Left renal cortex interstitium (tissue), 4 donors: ENCODE measurements at places on chromosomes 11 and 22. TPM values are rescaled to one million over a fixed set of nuclear protein-coding genes. Genes with fewer than 3 reads are reported as not detected.

Gene TIMM10B
- polyA plus RNA-seq: 38.5 TPM

Gene MYH9
- polyA plus RNA-seq: 306 TPM

DNA sequence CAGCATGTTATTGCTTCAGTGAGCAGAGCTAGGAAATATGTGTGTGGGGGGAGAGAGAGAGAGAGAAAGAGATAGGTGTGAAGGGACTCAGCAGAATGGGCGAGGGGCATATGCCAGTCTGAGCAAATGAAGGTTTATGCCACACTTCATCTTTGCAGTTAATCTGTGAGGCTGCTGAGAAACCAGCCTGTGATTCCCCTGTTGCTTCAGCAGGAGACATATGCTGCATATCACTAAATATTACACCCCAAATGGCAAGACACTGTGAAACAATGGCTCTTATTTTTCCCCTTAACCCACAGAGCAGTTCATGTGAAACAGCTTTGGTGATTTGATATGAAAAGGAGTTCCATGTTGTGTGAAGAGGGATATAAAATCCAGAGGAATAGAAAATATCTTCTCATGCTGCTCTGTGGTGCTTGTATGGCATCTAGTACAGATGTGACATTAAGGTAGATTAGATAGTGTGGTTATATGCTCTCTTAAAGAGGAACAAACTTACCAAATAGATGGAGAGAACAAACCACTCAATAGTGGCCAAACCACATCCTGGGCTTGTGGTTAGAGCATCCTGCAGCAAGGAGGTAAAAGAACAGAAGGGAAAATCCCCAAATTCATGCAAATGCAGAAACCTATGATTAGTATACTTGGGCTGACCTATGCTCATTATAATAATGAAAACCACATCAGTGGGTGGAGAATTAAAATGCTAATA, 864.2 kb downstream of the FAM181B start:
- no peak for DNase-seq

GRCh38 chr11:105057432-105057831, 12.3 kb upstream of the CARD16 start:
- no peak for DNase-seq

DNA sequence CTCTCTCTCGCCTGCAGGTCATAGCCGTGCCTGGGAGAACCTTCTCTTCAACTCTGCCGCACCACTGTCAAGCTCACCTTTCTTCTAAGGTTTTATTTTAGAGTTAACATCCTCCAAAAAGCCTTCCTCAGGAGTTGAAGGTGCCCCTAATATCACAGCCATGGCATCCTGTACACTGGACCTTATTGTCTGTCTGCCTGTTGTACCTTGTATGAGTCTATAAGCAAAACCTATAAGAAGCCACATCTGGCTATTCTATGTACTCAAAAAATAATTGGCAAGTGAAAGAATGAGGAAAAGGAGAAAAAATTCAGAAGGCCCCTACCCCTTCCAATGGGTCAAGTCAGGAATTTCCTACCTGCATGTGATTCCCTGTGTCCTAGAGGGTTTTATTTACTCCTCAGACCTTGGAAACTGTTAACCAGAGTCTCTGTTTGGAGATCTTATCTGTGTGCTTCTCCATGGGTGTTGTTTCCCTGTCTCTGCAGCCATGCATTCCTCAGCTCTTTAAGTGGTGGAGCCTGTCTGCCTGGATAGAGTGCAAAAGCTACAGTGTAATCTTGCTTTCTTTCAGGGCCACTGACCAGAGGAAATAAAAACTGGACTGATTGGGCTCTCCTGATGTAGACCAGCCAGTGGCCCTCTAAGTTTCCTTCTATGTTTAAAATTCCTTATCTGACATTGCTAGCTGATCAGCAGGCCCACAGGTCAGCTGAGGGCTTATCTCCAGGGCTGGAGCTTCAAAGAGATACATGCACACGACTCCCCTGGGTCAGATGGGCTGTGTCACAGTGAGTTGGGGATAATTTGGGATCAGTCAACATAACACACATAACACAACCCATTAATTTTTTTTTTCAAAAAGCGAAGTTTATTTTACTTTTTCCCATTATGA, 37.6 kb upstream of the TMEM135 start:
- DNase-seq: no peak

DNA sequence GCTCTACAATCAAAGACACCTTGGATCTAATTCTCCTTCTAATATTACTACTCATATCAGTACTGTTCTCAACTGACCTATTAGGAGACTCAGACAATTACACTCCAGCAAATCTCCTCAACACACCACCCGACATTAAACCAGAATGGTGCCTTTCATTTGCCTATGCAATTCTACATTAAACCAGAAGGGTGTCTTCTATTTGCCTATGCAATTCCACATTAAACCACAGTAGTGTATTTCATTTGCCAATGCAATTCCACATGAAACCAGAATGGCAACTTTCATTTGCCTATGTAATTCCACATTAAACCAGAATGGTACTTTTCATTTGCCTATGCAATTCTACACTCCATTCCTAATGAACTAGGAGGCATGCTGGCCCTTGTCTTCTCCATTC, 15.3 kb upstream of the APOL3 start:
- DNase-seq: no peak

- DNase-seq: no peak
These were observed 390.6 kb upstream of the ANO3 start for GRCh38 chr11:25941353-25941752.

DNA sequence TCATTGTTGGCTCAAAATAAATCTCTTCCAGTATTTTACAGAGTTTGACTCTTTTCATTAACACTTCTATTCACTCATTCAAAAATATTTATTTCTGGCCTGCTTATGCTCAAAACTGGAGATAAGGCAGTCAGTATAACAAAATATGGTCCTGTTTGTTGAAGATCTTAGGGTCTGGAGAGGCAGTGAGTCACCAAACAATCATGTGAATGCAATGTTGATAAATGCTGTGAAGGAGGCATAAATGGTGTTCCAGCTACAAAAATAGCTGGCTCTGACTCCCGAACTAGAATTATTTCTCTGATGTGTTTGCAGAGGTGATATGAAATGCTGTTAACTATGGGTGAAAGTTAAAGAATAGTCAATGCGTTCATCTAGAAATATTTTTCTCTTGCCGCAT, 390.6 kb downstream of the AASDHPPT start:
- DNase-seq: no peak

- DNase-seq: no peak
These were observed 407.9 kb downstream of the MIAT start for GRCh38 chr22:27065279-27065678.

DNA sequence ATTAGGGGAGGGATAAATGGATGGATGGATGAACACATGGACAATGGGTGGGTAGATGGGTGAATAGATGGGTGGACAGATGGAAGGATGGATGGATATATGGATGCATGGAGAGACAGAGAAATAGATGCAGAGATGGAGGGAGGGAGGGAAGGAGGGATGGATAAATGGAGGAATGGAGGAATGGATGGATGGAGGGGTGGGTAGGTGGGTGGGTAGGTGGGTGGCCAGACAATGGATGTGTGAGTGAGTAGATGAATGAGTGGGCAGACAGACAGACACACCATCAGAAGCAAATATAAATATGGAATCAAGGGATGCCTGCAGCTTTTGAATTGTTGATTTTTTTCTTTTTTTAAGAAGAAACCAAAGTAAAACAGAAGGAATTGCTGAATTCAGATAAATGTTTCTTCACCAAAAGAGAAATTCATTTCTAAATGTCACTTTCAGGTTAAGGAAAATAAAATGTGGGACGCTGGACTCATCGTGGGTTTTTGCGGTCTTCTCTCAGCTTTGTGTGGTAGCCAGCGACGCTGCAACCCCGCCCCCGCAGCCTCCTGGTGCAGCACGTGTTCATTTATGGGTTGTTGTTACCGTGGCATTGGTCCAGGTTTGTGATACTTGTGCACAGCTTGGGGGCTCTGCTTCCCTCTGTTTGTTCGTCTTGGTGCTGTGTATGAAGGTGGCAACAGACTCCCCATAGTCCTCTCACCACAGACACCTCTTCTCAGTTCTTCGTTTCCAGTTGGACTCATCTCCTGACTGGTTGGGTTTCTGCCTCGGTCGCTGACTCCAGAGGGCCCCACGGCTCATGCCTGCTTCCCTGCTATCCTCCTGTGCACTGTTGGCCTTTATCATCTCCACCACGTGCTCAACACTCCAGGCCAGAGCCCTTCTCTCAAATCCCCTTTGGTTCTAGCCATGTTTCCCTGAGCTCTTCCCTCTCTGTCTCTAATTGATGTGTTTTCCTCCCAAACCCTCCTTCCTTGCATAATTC, 76.4 kb downstream of the CDKN1C start:
- DNase-seq: no peak

DNA sequence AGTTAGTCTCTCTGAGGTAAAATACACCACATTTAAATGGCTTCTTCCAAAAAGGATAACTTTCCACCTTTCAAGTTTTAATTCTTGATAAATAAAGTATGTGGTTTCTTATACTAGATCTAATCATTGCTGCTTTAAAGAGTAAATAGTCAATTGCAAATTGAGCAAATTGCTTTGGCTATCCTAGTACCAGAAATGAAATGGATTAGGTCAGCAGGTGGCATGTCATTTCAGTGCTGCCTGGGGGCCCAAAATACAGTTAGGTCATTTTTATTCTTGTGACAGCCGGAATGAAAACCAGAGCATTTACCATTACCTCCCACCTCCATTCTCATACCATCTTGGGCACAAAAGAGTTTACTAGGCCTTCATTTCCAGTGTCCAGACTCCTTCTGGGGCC, 70.2 kb downstream of the PHF21A start:
- DNase-seq: no peak

GRCh38 chr11:82826526-82826925, 73.7 kb downstream of the PRCP start:
- no peak for DNase-seq

GRCh38 chr11:72226701-72227100, 2.1 kb downstream of the INPPL1 start:
- DNase-seq: no peak

DNA sequence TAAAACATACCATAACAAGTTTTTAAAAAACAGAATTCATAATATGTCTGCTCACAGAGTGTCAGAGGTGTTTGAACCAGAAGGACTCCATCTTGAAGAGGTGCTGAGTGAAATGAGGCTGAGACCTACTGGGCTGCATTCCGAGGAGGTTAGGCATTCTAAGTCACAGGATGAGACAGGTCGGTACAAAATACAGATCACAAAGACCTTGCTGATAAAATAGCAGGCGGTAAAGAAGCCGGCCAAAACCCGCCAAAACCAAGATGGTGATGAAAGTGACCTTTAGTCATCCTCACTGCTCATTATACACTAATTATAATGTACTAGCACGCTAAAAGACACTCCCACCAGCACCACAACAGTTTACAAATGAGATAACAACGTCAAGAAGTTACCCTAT, 116.4 kb downstream of the ARHGAP32 start:
- DNase-seq: no peak

DNA sequence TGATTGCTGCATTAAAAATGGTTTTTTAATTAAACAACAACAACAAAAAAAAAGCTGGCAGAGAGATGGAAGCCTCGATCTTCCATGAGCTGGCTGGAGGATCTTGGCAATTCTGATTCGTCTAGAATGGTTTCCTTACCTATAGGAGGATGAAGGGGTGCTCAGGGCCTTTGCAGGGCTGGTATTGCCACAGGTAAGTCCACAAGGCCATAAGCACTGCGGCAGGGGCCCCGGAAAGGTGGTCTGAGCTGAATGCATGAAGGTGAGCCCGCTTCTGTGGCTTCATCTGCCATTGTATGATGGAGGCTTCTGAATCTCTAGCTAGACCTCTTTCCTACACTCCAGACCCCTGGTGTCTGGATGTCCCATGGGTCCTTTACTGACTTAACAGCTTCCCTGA, 101.5 kb downstream of the TSPAN18 start:
- DNase-seq: no peak

DNA sequence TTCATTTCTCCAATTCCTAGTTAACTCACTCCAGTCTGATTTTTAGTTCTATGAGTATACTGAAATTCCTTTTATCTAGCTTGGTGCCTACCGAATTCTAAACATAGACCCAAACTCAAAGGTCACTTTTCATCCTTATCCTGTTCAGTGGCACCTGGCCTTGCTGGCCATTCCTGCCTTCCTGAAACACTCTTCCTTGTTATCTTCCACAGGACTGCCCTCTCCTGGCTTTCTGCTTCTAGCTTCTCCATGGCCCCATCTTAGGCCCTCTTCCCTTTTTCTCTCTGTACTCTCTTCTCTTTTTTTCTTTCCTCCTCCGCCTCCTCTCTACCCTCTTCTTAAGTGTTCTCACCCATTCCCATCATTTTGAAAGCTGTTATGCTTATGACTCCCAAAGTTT, 87.3 kb downstream of the WNT11 start:
- DNase-seq: no peak

GRCh38 chr11:27371489-27371888, 8.5 kb upstream of the CCDC34 start:
- no peak for DNase-seq

DNA sequence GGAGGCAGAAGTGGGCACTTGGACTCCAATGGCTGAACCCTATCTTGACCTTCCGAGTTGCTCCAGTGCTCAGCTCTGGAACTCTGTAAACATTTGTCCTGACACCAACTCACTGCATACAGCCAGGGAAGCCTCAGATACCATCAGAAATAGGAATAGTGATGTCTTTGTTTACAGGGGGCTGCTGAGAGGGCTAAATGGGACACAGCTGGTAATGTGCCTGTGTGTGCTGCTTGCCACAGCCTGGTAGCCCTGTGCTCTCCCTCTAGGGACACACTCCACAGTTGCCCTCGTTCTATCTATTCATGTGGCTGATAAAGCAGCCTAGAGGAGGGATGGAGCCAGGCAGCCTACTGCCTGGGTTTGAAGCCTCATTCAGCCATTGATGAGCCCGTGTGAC, 559.8 kb downstream of the MIAT start:
- no peak for DNase-seq

DNA sequence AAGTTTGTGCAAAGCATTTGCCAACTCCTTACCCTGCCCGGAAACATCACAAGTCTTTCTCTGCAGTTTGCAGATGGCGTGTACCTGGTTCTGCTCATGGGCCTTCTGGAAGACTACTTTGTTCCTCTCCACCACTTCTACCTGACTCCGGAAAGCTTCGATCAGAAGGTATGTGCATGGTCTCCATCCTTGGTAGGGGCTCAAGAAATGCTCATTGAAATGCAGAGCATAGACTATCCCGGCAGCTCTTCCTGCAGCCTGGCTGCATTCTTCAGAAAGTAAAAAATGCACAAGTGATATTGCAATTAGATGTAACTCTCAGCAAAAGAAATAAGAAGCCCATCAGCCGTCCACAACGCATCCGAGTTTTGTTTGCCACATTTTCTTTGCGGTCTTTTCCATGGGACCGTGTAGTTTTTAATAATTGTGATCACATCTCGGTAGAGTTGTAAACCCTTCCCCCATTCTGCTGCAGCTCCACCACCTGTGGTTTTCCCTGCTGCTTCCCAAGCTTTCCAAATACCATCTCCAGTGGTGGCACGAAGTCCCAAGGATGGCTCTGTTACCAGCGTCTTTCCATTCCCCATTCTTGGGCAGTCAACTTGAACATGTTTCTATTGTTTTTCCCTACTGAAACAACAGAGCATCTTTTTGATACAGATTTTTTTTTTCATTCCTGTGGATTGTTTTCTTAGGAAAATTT, 22.7 kb upstream of the PARVG start:
- no peak for DNase-seq
